ENCODE measurements at places on chromosomes 7 and 10. TPM values are rescaled to one million over a fixed set of nuclear protein-coding genes. Genes with fewer than 3 reads are reported as not detected.

BTBD16 gene
- not detected for total RNA-seq

ASIC3 gene
- total RNA-seq = 3.5 TPM

SERPINE1 gene
- total RNA-seq = 0.11 TPM

EFCAB10 gene
- total RNA-seq = 0.53 TPM

GET4 gene
- total RNA-seq = 58.7 TPM

AUTS2 gene
- 125 TPM for total RNA-seq

SMO gene
- 104 TPM for total RNA-seq

SH2D4B gene
- total RNA-seq = 0.12 TPM

RASA4B gene
- 10.8 TPM for total RNA-seq

RSPH10B2 gene
- total RNA-seq = 2.8 TPM

TEX36 gene
- not detected for total RNA-seq

SMKR1 gene
- total RNA-seq = 1.7 TPM

SFTPA1 gene
- total RNA-seq = 0.22 TPM

SPDYE1 gene
- total RNA-seq = not detected

GPR146 gene
- 1.9 TPM for total RNA-seq

MINDY4 gene
- 14.3 TPM for total RNA-seq

USP6NL gene
- total RNA-seq = 37.3 TPM

RNF148 gene
- total RNA-seq = 0.26 TPM

HEPACAM2 gene
- 27.4 TPM for total RNA-seq

IKZF1 gene
- total RNA-seq = 0.36 TPM

UCMA gene
- not detected for total RNA-seq

MYL10 gene
- not detected for total RNA-seq

CCDC172 gene
- total RNA-seq = not detected

DYNC1I1 gene
- 2.6 TPM for total RNA-seq

C10orf105 gene
- not detected for total RNA-seq

ADD3 gene
- total RNA-seq = 117 TPM

GRID2IP gene
- total RNA-seq = 2.5 TPM

CDH23 gene
- total RNA-seq = 0.53 TPM

BICC1 gene
- total RNA-seq = 4.9 TPM

SPAG6 gene
- 8.9 TPM for total RNA-seq

AEBP1 gene
- total RNA-seq = 52.2 TPM

AKR1B15 gene
- total RNA-seq = not detected

SPDYE16 gene
- total RNA-seq = 0.31 TPM

OR9A2 gene
- not detected for total RNA-seq
